Epithelial cell of prostate (primary cell): ENCODE measurements at places on chromosomes 16 and 17.

- DNase-seq = no peak
Measured at GRCh38 chr17:78031435-78031834, 72.9 kb downstream of the TNRC6C start.

- DNase-seq = peak; percentile 31
Measured at GRCh38 chr17:39238311-39238972, 12.7 kb upstream of the STAC2 start.

DNA sequence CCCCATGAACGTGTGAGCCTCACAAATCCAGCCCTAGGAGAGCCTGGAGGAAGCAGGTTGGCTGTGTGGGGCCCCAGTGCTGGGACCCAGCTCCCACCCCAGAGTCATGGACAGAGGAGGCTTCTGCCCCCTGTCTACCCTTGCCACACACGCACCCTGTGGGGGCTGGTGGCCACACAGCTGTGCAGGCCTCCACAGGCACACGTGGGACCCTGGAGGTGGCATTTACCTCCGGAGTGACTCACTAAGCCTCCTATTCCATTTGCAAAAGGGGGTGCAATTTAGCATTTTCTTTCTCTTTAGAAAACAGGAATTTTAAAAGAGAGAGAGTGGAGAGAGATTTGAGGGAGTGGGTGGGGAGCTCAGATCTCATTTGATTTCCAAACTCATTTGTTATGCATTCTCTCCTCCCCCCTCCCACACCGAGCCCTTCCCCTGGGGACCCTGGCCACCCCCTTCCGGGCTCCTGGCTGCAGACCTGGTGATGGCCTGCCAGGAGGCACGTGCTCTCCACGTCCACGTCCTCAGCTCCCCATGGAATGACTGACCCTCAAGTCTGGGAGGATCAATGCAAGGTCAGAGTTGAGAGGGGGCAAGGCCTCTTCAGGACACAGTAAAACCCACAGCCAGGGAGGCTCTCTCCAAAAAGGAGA, 6.8 kb downstream of the PITPNM3 start:
- no peak for DNase-seq

DNA sequence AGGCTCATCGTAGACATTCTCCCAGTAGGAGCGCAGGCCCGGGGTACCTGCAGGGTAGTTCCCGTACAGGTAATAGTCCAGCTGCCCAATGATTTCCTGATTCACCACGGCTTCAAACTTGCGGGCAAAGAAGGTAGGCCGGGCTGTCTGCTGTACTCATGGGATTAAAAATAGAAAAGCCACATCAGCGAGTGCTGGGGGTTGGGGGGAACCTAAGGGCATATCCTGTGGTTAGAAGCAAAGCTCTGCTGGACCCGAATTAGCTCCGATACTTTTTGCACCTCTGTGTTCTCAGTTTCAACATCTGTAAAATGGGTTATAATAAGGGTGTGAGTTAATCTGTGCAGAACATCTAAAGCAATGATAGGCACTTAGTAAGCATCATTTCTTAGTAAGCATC, 336.2 kb downstream of the XYLT1 start:
- no peak for DNase-seq

DNA sequence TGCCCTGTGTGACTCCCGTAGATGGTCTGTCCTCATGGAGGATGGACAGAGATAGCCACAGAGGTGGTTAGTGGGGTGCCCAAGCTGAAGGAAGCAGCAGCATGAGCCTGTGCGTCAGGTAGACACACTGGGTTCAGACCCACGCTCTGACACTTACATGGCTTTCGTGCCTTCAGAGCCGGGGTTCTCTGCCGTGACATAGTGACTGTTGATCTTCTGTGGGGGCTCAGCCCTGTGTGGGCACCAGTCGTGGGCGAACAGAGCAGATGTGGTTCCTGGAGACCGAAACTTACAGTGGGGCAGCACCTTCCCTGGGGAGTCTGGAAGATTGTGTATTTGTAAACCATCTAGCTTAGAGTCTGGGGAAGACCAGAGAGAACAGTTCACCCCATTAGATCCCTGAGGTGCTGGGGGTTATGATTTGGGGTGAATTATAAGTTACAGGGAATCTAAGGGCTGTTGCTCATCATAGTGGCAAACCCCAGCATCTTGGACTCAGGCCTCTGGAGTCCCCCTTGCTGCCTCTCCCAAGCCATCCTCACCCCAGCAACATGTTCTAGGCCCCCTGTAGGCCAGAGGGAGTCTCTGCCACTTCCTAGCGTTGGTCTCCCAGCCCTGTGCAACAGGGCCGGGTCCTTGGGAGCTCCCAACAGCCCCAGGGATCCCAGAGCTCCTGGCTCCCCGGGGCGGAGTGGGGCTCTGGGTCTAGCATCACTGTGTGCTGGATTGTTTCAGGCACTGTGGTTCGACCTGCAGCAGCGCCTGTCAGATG, 28.6 kb downstream of the NECAB2 start:
- DNase-seq = no peak
